ENCODE measurements at places on chromosomes 2 and 18.

DNA sequence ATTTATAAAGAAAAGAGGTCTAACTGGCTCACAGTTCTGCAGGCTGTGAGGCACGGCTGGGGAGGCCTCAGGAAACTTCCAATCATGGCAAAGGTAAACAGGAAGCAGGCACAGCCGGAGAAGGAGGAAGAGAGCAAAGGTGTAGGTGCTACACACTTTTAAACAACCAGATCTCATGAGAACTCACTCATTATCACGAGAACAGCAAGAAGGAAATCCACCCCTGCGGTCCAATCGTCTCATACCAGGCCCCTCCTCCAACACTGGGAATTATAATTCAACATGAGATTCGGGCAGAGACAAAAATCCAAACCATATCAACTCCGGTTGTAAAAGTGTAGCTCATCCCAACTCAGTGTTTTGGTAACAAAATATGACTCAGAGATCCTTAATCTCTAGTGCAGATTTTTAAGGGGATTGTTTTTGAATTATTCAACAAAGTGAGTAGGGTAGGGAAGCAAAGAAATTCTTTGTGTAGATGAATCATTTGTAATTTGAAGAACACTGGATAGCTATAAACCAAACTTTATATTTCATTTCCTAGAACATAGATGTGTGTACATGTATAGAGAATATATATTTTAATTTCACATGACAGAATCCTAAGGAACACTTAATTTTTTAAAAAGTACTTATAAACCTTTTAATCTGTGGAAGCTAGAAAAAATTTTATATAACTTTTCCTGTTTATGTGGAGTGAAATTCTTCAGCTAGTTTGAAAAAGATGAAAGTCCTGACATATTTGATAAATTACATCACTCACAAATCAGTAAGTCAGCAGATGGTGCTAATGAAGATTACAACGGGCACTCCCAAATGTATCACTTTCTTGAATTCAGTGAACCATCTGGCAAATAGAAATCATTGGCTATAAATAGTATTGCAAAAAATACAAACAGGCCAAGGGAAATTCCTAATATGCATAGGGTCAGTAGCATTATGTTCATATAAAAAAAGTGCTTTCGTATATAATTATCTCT is 130.1 kb downstream of the OLA1 start:
- DNase-seq: no peak

DNA sequence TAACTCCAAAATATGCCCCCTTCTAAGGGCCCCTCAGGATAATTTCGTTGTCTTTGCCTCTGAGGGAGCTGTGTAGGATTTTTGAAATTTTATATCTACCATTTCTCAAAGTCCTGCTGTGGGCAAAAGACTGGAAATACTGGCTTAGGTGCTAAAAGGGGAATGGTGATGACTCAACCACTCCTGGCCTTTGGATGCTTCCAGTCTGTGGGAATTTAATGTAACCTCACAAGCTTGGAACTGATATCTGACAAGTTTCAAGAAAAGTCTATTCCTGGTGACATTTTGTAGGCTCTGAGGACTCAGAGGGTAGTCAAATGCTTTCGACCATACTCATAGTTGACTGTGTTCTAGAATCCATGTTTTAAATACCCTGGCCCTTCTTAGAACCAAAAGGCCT is 3.4 kb upstream of the APCDD1 start:
- no peak for DNase-seq

- DNase-seq: no peak
Observed at GRCh38 chr2:234911271-234911670, 40.5 kb upstream of the SH3BP4 start.

- no peak for DNase-seq
Observed at GRCh38 chr2:12884713-12885282, 168.1 kb downstream of the TRIB2 start.

DNA sequence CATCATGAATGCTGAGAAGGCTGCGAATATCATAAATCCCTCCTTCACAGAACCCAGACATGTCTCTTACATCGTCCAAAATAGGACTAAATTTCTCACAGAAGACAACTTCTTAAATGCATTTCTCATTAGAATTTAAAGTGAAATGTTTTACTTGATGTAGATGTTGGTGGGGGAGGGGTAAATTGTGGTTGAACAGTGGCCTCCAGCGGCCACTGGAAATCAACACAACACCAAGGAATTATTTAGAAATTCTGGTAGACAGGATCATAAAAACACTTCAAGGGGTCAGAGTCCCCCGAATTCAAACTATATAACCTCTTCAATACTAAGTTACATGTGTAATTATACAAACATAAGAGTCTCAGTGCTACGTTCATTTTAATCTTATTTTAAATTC is 135.9 kb downstream of the ABCA12 start:
- peak; percentile 2 for DNase-seq

GRCh38 chr2:235813398-235813797 is 319.6 kb downstream of the AGAP1 start:
- no peak for DNase-seq

- DNase-seq: no peak
Observed at GRCh38 chr2:76000425-76000824, 289.7 kb upstream of the GCFC2 start.

- peak; percentile 90 for DNase-seq
Observed at GRCh38 chr2:8573234-8573941, 108.5 kb upstream of the ID2 start.

DNA sequence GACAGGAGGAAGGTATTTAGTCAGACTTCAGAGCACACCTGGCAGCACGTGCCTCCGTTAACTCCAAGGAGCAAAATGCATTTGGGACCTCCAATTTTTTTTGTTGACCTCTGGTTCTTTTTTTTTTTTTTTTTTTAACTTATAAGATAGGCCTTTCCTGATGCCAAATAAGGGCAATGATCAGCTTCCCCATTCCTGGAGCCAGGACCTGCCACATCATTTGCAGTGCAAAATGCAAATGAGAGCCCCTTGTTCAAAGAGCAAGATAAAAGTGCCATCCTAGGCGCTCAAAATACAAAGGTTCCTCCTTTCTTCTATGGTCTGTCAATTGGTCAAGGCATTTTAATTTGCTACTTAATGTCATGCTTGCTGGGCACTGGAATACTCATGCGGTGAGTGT is 133.2 kb upstream of the REV1 start:
- DNase-seq: no peak

DNA sequence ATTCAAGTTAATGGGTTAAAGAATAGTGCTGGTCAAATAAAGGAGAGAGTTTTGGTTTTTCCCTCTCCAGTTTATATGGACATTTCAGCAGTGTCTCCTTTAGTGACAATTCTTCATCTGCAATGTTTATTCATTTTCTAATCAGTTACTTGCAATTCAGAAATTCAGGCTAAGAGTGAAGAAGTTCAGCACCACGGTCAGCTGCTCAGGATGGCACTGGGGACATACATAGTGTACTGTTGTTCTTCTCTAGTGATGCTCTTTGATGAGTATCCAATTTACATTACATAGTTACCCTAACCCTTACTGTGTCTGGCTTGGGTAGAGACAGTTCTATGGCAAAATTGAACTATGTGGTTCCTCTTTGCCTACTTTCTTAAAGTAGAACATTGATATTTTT is 412.7 kb downstream of the CNTNAP5 start:
- no peak for DNase-seq

DNA sequence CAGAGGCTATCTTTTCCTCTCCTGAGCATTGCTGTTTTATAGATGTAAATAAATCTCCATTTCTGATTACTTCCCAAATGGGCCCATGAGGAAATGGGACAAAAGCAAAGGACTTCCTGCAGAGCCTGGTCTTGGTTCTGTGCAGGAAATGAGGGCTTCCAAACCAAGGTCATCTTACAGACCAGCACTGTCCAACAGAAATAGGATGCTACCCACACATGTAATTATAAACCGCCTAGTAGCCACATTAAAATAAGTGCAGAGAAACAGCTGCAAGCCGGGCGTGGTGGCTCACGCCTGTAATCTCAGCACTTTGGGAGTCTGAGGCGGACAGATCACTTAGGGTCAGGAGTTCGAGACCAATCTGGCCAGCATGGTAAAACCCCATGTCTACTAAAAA is 6.2 kb downstream of the TTL start:
- DNase-seq: no peak

- no peak for DNase-seq
Observed at GRCh38 chr2:23526114-23526513, 141.1 kb downstream of the KLHL29 start.

GRCh38 chr18:60176259-60176658 is 196.3 kb downstream of the MC4R start:
- no peak for DNase-seq

DNA sequence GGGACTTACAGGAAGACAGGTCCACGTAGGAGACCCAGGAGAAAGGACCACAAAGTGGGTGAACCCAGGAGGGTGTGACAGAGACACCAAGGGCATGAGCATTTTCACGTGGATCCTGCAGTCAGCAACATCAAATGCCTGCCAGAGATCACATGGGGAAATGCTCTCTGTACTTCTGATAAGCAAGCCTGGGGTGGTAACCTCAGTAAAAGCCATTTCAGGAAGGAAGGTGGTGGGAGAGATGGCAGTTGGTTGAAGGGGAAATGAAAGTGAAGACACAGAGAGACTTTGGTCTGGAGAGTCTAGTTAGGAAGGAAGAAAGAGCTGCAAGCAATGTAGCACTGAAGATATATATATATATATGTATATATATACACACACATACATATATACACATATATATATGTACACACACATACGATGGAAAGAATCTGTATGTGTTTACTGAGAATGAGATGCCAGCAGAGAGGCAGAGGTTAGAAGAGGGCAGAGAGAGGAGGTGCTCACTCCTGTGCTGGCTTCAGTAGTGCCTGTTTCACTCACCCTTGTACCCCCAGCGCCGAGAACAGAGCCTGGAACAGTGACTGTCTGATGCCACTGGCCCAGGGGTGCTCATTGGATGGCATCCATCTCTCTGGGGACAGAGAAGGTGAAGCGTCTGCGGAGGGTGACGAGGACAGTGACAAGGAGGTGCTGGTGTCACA is 314.9 kb downstream of the AFF3 start:
- no peak for DNase-seq

GRCh38 chr2:47558768-47559684 is 156.1 kb downstream of the MSH2 start:
- DNase-seq: no peak

DNA sequence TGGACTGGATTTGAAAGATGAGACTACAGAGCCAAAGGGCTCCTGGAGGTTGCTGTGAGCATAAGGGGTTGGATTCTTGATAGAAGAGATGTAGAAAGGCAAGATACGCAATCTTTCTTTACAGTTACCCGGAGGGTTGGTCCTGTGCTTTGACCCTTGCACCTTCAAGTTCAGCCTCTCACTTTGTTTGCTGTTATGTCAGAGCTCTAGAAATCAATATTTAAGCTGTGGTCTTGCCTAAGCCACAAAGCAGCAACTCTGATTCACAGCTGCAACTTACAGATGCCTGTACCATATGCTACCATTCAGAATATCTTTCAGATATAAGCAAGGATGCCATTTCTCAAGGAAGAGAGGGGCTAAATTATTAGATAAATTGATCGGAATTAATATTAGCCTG is 943.1 kb upstream of the LRRTM1 start:
- DNase-seq: no peak

DNA sequence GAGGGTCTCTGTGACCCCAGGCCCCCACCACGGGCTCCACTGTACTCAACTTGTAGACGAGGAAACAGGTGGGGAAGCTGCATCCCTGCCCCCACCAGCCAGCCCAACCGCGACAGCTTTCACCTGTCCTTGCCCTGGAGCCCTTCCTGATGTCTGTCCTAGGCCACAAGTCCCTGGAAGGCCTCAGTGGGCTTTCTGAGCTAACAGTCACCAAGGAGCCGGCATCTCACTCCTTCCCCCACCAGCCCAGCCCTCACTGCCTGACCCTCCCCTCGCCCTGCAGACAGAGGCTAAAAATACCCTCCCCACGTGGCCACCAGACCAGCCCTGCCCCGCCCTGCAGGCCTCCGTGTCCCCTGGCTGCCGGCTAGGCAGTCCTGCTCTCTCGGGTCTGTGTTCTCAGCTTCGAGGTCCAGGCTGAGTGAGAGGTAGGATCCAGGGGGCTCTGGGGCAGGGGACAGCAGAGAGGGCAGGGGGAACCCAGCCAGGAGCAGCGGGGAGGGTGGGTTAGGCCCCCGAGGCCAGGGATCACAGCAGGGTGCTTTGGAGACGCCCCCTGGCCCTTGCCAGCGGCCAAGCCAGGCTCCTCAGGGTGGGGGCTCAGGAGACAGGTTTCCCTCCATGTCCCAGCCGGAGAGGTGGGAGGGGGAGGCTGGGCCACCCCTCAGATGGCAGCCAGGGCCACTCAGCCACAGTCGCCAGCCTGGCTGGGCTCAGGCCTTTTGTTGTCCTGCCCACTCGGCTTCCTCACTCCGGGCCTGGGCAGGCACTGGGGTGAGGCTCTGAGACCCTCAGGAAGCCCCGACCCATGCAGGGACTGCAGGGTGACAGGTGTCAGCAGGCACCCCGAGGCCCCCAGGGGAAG is at the start of gene KLHL30:
Gene KLHL30 (plus strand): TSS at position 338 of the 865 bp plus-strand sequence. CDS start 2,087 bp downstream, outside the sequence.
- no peak for DNase-seq

GRCh38 chr2:10406491-10407188 is 41.5 kb downstream of the ODC1 start:
- no peak for DNase-seq

DNA sequence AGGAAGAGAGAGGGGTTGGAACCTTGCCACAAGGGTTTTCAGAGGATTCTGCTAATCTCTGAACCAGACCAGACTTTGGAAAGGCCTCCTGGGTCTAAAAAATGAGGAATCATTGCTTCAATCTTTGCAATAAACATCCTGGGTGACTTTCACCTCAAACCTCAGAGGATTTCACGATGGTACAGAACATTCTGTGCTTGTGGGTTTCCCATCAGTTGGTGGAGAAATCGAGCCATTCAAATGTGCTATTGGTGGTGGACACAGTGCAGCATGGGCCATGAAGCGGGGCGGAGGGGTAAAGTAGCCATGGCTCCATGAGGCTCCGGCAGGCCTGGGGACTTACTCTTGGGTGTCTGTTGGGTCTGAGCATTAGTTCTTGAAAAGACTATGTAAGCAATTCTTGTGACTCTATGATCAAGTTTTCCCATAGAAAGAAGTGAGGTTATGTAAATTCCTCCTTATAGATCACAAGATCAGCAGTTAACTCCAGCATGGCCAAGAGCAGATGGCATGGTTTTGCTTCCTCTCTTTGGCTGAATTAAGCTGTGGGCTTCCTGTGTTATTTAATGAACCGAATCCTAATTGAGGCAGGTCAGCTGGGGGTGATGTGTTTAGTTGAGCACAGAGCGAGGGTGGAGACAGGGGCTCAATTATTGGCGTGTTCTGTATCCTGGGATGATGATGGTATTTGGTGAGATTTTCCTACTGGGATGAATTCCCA is 1.9 kb upstream of the IL1R2 start:
- no peak for DNase-seq

- no peak for DNase-seq
Observed at GRCh38 chr2:69693059-69693774, 48.7 kb upstream of the ANXA4 start.

Data from NCI-H187 (cell line).